ENCODE measurements at places on chromosomes 1 and 21. TPM values are rescaled to one million over a fixed set of nuclear protein-coding genes. Genes with fewer than 3 reads are reported as not detected.

GRCh38 chr1:157196245-157196543 is 58.0 kb upstream of the ETV3 start:
- no peak for DNase-seq

GRCh38 chr1:1598720-1599029 is 1.3 kb downstream of the FNDC10 start:
- no peak for DNase-seq

- DNase-seq: peak; percentile 77
These were observed 12.1 kb upstream of the NES start for GRCh38 chr1:156689035-156689952.

GRCh38 chr21:31873696-31874599 is 1.1 kb downstream of the HUNK start:
- peak; percentile 65 for DNase-seq

DNA sequence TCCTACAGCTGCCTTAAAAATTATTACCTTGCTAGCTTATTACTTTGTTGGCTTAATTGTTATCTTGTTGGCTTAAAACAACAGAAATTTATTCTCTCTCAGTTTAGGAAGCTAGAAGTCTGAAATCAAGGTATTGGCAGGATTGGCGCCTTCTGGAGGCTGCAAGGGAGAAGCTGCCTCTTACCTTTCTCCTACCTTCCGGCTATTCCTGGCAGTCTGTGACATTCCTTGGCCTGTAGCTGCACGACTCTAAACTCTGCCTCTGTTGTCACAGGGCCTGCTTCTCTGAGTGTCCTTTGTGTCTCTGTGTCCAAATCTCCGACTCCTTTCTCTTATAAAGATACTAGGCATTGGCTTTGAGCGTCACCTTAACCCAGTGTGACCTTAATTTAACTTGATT is 579.9 kb upstream of the B3GALT2 start:
- DNase-seq: no peak

DNA sequence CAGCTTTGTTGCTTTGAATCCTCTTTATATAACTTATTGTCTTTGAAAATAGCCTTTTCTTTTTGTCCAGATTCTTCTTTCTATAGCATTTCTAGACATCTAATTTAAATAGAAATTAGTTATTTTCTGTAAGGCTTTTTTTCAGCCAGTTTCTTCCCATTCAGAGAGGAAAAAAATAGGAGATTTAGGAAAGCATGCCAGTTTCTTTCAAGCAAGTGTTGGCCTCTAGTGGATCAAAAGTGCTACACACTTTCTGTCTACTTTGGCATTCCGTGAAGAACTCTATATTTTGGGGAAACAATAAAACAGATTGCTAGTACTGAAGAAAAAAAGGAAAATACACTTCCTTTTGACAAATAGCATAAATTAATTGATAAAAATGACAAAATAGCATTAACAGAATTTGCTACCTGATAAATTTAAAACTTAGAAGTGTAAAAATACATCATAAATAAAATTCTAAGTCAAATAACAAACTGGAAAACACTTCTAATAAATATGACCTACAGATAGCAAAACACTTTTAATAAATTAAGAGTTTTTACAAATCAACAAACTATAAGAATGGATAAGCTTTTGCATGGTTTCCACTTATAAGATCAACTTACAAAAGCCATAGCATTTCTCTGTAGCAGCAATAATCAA is 13.1 kb upstream of the EXO1 start:
- no peak for DNase-seq

DNA sequence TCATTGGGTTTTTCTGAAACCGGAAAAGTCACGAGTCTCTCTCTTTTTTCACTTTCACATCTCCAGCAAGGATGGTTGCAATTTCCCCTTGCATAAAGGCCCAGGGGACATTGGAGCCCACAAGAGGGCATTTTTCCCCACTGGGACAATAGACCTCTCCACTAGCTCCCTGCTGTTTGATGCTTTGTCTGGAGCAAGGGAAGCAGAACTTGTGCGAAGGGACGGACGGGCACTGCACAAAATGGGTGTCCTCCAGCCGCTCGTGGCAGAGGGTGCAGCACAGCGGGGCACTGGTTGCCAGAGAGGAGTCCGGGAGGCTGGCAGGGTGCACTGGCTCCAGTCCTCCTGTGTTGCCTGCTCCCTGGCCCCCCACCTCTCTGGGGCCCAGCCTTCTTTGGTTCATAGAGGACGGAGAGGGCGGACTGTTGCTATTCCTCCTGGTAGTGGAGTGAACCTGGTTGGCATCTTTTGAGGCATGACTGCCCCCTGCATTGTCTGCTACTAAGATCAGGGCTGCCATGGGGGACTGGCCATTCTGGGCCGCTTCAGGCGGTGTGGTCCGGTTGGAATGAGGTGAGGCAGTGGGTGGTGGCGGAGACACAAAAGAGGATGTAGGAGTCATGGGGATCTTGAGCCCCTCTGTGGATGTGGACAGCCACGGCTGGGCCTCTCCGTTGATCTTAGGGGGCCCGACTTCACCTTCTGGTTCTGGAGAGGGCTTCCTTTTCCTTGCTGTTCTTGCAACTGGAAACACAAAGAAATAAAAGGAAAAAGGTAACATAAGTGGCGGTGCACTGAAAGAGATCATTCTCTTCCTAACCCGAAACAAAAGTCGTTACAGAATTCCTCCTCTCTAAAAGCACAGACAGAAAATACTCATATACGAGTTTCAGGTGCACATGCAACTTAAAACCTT is 2.6 kb downstream of the IRF2BP2 start:
- peak; percentile 30 for DNase-seq

GRCh38 chr1:230821346-230821745 is 47.0 kb downstream of the C1orf198 start:
- no peak for DNase-seq

- DNase-seq: no peak
These were observed 2.8 kb upstream of the USP1 start for GRCh38 chr1:62433861-62434617.

DNA sequence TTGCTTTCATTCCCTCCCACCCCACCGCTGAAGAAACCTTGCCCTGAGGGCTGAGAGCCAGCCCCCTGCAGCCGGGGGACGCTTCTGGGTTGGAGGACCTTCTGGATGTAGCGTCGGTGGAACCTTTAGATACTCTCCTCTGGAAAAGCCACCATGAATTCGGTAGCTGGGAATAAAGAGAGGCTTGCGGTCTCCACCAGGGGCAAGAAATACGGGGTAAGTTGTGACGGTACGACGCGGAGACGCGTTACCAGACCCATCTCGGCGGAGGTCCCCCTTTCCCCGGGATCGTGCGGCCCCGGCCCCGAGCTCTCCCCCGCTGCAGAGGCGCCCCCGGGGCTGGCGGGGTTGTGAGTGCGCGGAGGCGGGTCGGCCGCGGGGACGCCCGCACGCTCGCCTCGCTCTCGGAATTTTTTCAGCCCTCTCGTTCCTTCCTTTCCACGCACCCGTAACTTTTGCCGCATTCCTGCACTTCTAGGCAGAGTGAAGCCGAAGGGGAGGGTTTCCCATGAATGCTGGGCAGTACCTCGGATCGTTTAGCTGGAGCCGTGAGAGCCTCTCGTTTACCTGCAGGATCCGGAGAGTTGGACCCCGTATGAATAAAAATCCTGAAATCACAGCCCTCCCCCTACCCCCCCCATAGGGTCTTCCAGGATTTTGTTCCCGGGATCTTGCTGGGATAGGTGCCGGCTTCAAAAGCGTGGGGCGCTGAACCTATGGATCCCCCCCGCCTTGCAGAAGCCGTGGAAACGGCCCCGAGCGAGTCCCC is 671 bp downstream of the KIF26B start:
- peak; percentile 11 for DNase-seq

- DNase-seq: no peak
These were observed 124.6 kb downstream of the PEX14 start for GRCh38 chr1:10599194-10599861.

- peak; percentile 66 for DNase-seq
These were observed 675 bp downstream of the IFNAR1 start for GRCh38 chr21:33325222-33326067.

GRCh38 chr21:36804874-36805611 is 106.1 kb downstream of the SIM2 start:
- DNase-seq: no peak

DNA sequence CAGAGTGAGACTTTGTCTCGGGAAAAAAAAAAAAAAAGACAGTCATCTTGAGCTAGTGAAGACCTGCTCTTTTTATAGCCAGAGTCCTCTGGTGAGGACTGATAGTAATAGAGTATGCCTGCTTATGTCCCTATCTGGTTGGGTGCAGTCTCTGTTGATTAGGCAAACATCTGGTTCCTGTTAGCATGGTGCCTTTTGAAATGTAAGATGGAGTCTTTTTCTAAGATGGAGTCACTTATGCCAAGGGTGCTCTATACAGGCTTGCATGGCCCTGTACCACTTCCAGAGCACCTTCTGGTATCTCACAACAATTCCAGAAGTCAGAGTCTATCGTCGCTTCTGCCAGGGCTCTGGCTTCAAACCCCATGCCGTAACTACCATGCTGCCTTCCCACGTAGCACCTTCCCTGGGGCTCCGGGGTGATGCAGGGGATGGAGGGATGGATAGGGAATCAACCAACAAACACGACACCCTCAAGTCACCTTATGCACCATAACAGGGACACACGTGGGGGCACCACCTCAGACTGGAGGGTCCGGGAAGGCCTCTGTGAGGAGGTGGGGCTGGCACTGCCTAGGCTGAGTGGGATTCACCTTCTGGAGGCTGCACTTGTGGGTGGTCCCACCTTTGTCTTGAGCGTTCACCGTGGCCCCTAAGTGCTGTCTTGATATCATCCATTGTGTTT is 11.6 kb upstream of the PADI6 start:
- no peak for DNase-seq

DNA sequence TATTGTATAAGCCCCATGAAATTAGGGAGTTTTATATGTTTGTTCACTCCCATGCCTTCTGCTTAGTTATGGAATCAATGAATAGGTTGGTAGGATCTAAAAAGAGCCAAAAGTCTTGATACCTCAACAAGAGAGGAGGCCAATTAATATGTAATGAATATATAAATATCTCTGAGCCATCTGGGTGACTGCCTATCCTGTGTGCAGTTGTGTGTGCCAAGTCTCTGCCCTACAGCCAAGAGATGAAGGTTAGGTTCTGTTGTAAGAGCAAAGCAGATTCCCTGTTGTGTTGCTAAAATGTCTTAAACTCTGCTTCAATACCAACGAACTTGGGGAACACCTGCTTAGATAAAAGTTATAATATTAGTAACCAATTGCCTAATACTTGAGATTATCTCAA is 61.8 kb upstream of the GORAB start:
- no peak for DNase-seq

APCS gene
- not detected for total RNA-seq

SLC30A10 gene
- not detected for total RNA-seq

MAN1C1 gene
- total RNA-seq: 5.3 TPM

CD84 gene
- total RNA-seq: 13.5 TPM

HSPA6 gene
- 0.33 TPM for total RNA-seq
